ENCODE measurements at places on chromosomes 5 and 9. TPM values are rescaled to one million over a fixed set of nuclear protein-coding genes. Genes with fewer than 3 reads are reported as not detected.

Gene SMIM33
- total RNA-seq, result not detected

Gene GLRA1
- total RNA-seq, result not detected

Gene PDE6A
- total RNA-seq, result not detected

Gene KCNN2
- not detected for total RNA-seq

Gene RIC1
- 29.6 TPM for total RNA-seq

Gene EIF4E1B
- total RNA-seq, result not detected

Gene TAF1L
- total RNA-seq, result under 0.01 TPM

Gene NUTM2G
- total RNA-seq, result not detected

Measured in bronchial smooth muscle cell (primary cell).